SJCRH30 (cell line): ENCODE measurements at places on chromosomes 5 and 9.

GRCh38 chr5:145838276-145838675, 3.1 kb upstream of the PRELID2 start:
- no peak for DNase-seq

DNA sequence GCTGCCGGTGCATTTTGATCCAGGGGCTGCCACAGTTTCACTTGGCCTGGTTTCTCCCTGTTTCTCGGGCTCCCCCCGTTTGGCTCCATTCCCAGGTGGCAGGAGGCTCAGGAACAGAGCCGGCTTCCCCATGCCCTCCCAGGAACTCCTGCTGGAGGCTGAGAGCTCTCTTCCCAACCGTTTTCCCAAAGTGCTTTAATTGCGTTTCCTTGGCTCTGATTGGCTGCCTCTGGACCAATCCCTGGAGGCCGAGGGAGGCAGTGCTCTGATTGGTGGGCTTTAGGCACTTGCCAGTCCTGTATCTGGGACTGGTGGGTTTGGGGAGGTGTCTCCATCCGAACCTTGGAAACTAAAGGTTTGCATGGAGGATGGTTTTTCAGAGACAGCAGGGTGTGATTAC, 4.9 kb downstream of the TSPAN17 start:
- DNase-seq: peak; percentile 46

GRCh38 chr5:107744418-107745330, 73.9 kb upstream of the EFNA5 start:
- DNase-seq: peak; percentile 53

- no peak for DNase-seq
These were observed 396.9 kb downstream of the AGTPBP1 start for GRCh38 chr9:85344901-85345300.

GRCh38 chr5:89253666-89254352, 370.8 kb upstream of the MEF2C start:
- DNase-seq: no peak

DNA sequence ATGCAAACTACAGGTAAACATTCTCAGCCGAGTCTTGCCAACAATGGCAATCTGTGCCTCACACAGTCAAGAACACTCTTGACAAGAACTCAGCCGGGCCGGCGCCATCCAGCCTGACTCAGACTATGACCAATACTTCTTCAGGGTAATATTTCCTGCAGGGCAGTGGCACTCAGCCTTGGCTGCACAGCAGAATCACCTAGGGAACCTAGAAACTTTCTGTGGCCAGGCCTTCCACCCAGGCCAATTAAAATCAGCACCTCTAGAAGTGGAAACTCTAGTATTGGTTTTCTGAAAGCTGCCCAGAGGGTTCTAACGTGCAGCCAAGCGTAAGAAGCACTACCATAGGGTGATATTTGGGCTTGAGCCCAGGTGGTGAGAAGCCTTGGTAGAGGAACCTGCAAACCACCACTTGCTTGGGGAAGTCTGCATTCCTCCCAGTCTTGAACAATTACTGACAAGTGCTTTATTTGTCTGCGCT, 120.6 kb downstream of the TTLL11 start:
- no peak for DNase-seq

- DNase-seq: no peak
These were observed 28.4 kb downstream of the ZFP62 start for GRCh38 chr5:180832638-180833068.

- no peak for DNase-seq
These were observed 2.0 kb upstream of the NEUROG1 start for GRCh38 chr5:135537745-135538144.

GRCh38 chr5:93117751-93118531, 463.1 kb downstream of the NR2F1-AS1 start:
- DNase-seq: no peak

- no peak for DNase-seq
These were observed 312.4 kb downstream of the DOCK8 start for GRCh38 chr9:526904-527591.

DNA sequence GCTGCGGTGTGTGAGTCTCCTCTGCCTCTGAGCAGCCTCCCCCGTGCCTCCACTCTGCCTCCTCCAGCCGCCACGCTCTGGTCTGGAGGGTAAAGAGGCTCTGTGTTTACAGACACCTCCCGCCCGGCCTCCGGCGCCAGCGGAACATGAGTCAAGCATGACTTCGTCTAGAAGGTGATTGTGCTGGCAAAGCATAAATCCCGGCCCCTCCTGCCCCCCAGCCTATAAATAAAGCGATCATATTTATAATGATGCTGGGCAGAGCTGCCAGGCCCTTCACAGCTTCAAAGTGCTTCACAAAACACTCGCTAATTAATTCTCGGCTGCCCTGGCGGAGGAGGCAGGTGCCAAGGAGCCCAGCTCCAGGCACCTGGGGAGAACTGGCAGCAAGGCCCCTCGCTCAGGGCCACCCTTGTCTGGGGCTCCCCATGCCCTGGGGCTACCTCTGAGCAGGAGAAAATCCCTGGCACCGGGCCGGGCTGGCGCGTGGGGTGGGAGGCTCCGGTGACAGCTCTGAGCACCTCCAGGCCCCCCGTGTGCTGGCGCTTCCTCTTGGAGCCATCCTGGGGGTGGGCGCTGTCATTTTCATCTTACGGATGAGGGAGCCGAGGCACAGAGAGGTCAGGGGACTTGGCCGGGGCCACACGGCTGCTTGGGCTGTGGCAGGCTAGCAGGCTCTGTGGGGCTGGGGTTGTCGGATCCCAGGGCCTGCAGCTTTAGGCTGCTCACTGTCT, 87.8 kb downstream of the RXRA start:
- no peak for DNase-seq

- DNase-seq: peak; percentile 79
These were observed 20.5 kb upstream of the PSD2 start for GRCh38 chr5:139774980-139775661.

- peak; percentile 60 for DNase-seq
These were observed 18.7 kb downstream of the KCNIP1 start for GRCh38 chr5:170522211-170523141.
